Activated T-cell treated with anti-CD3 and anti-CD28 coated beads for 4 hours (primary cell): ENCODE measurements at places on chromosomes 1 and 21.

- no peak for DNase-seq
Observed at GRCh38 chr1:219833214-219833815, 95.0 kb downstream of the SLC30A10 start.

- no peak for DNase-seq
Observed at GRCh38 chr1:114718661-114719423, 2.3 kb upstream of the NRAS start.

DNA sequence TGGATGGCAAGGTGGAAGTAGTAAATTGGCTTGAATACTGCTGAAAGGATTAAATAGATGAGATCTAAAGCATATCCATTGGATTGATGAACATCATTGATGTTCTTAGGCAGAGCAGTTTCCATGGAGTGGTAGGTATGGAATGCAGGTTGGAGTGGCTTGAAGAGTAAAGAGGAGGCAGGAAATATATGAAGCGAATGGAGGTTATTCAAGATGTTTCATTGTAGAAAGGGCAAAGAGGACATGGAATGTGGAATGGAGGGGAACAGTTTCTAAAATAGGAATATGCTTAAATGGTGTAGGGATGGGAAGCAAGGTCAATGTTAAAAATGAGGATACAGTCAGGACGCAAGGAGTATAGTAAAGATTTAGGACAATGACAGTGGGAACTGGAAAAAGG lies 6.1 kb downstream of the OSBPL9 start:
- no peak for DNase-seq

GRCh38 chr1:245378745-245379144 lies 224.0 kb downstream of the KIF26B start:
- no peak for DNase-seq

DNA sequence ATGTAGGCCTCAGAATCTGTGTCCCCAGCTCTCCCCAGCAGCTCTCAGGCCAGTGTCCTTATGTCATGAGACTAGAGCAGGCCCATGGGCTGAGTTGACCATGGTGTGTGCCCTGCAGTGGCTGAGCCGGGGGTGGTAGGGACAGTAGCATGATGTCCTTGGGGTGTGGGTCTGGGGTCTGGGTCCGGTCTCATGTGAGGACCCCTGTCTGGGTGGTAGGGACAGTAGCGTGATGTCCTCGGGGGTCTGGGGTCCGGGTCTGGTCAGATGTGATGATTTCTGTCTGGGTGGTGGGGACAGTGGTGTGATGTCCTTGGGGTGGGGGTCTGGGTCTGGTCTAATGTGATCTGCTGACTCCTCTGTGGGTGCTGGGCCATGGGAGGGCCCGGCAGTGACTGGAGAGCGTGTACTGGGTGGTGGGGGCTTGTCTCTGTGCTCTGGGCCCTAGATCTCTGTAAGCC lies 64.5 kb downstream of the OBSCN start:
- DNase-seq = no peak

DNA sequence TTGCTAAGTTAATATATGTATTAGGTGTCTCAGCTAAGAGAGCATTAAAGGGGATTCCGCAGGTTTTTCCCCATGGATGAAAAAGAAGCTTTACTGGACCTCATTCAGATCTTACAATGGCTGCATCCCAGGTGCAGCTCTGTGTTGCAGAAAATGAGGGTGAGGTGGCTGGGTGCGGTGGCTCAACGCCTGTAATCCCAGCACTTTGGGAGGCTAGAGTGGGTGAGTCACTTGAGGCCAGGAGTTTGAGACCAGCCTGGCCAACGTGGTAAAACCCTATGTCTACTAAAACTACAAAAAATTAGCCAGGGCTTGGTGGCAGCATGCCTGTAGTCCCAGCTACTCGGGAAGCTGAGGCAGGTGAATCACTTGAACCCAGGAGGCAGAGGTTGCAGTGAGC lies 58.5 kb upstream of the MORC3 start:
- DNase-seq = no peak
